CD4-positive, alpha-beta T cell treated with Interleukin-1 beta for 1 hour (primary cell): ENCODE measurements at places on chromosomes 12 and 14.

DNA sequence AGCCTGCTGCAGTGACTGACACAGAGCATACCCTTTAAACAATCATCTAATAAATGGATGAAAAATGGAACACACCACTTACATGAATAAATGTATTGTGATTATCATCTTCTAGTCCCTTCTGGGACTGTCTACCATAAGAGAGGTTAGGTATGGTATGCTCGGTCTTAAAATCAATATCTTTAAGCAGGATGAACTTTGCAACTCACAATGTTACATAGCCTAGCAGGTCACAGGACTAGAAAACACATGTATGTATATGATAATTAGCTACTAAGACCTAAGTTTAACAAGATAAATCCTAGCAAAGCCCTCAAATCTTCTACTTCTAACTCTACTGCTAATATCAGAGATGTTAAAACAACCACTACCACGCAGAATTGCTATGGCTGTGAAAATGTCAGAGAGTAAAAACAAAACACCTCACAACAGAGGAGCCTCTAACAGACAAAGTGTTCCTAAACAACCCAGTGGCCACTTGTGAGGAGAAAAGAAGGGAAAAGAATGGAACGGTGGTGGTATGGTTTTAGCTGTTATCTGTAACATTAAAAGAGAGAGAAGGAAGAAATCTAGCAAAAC, 139.4 kb downstream of the STXBP6 start:
- DNase-seq: no peak

DNA sequence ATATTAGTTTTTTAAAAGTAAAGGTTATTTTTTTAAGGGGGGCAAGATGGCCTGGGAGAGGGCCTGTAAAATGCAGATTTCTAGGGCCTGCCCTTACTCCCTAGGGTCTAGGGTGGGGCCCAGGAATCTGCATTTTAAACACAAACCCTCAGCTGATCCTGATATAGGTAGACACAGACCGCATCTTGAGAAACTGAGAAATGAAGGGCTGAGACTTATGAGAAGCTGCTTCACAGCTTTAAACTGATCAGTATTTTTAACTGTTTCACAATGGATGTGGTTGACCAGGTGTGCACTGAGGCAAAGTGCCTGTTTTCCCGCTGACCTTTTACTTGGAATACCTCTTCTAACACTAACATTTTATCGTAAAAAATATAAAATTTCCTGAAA, 84.0 kb downstream of the CCDC88C start:
- DNase-seq: no peak

- DNase-seq: no peak
Observed at GRCh38 chr12:26282339-26282940, 87.1 kb downstream of the SSPN start.

- DNase-seq: no peak
Observed at GRCh38 chr12:2324387-2324786, 271.6 kb downstream of the CACNA1C start.

DNA sequence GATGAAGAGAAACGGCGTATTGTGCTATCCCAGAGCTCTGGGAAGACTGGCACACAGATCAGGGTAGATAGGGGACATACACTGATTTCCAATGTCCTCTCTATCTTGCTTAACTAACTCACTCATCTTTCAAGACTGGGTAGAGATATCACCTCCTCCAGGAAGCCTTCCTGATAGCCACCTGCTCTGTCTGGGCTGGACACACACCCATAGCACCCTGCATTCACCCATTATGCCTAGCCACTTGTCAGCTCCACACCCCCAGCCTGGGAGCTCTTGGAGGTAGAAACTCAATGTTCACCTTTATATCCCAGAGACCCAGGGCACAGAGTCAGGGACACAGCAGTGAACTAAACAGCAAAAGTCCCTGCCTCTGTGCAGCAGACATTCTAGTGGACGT, 52.0 kb downstream of the ACTN1 start:
- no peak for DNase-seq
